ENCODE measurements at places on chromosomes 7 and 10.

- H3K27ac ChIP-seq, result no peak overlapping the region
- no peaks in the 10 kb centered on the region for H3K36me3 ChIP-seq
- H3K27me3 ChIP-seq, result peaks cover 49% of the 10 kb centered on the region
- peak overlapping the region; percentile 65 for H3K4me3 ChIP-seq
- peak; percentile 19 for DNase-seq
Measured at GRCh38 chr7:20797462-20798080, 10.9 kb upstream of the SP8 start.

DNA sequence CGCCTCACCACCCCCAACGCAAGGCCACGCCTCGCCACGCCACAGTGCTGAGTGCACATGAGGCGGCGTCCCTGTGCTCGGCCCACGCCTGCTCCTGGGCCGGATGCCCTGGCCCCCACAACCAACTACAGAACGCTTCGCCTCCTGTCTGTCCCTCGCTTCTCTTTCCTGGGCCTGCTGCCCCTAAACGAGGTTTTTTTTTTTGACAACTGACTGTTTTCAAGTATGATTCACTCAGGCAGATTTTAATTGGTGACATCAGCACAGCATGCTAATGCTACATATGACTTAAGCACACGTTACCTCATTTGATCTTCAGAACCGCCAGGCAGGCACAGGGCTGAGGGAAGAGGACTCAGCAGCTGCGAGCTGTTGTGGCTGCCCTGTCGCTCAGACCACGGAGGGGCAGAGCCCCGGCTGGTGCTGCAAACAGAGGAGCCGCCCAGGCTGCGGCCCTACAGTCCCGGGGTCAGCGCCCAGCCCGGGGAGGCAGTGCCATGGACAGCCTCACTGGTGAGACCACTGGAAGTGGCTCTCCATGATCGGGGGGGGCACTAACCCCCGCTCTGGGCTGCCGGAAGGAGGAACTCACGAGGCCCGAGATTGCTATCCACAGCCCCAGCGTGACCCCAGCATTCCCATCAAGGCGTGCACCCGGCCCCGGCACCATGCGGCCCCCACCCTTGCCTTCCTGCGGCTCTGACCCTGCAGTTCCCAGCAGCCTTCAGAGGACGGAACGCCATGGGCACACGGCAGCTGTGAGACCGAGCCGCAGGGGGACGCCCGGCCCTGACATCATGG lies 212.8 kb downstream of the MAD1L1 start:
- H3K27ac ChIP-seq, result no peak overlapping the region
- DNase-seq, result peak; percentile 52
- H3K36me3 ChIP-seq, result no peaks in the 10 kb centered on the region

DNA sequence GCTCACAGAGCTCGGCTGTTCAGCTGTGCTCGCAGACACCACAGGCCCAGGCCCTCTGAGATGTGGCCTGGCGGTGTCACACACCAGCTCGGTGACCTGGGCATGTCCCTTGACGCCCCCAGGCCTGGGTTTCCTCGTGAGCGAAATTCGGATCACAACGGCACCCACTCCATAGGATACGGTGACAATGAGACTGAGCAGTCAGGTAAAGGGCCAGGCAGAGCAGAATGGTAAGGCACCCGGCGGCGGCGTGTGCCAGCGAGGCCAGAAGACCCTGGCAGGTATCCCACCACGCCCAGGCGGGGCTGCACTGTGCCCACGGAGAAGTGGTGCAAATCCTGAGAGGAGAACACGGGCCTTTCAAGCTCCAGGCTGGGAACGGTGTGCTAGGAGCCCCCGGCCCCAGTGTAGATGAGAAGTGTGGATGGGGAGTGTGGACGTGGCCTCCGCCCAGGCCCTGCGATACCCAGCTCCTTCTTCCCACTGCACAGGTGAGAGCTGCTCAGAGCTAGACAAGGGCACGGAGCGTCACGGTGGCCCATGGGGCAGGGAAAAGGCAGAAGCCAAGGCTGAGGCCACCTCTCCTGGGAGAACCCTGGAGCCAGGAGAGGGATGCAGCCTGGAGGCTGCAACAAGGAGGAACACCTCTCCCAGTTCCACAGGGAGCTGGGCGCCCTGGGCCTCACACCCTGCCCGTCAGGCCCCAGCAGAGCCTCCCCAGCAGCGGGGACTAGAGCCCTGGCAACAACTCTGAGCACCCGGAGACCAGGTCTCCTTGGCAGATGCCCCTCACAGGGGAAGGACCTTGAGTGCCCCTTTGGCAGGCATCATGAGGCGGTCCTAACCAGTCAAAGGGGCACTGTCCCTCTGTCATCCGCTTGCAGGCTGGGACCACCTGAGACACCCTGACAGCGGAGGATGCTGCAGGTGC lies 219.1 kb downstream of the MAD1L1 start:
- H3K4me3 ChIP-seq, result no peak overlapping the region
- DNase-seq, result no peak

DNA sequence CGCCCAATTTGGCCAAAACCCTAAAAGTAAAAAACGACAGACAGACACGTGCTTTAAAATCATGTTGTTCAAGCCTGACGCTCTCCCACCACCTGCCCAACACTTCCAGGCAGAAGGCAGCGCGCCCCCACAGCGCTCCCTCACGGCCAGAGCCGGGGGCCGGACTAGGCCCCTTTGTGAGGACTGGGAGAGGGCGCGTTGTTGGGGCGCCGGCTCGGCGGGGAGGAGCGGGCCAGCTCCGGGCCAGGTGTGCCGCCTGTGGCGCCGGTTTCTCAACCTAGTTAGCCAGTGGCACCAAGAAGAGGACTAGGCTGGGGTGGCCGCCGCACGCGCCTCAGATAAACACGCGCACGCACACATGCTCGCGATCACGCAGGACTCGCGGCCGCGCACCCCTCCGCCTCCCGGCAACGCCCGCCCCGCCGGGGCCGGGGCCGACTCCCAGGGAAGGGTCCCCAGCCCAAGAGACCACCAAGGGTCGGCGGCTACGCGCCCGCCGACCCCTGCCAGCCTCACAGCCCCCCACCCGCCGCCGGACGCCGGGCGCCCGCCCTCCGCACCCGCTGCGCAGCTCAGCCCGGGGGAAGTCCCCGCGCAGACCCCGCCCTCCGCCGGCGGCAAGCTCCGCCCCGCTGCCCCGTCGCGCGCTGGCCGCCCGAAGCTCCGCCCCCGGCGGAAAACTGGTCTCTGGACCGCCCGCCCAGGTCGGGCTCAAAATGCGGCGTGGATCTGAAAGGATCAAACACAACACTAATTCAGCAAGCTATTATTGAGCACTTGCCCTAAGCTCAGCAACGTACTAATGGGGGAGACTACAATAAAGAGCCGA lies at the start of gene IMMP2L:
TSS of gene IMMP2L (minus strand) at position 589 of the 829 bp plus-strand sequence.
- peak within 1 kb of the TSS; percentile 86 for H3K4me3 ChIP-seq
- no peaks in the 10 kb centered on the region for H3K27me3 ChIP-seq
- DNase-seq, result peak; percentile 97

DNA sequence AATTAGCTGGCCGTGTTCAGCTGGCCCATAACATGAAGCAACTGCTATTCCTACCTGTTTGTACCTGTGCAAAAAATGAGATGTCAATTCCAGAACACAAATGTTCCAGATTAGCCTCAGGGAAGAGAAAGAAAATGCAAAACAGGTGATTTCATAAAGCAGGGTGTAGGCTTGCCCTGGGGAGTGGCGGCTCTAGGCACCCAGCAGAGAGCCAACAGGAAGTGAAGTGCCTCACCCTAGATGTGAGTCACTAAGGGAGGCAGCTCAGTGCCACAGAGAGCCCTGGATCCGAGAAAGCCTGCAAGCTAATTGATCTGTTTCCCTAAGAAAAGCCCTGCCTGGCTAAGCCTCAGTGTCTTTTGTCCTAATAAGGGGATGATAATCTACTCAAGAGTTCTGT lies 240.0 kb downstream of the ARHGAP21 start:
- peaks cover 18% of the 10 kb centered on the region for H3K36me3 ChIP-seq
- H3K4me1 ChIP-seq, result peaks cover 8% of the 10 kb centered on the region
- DNase-seq, result peak; percentile 91

GRCh38 chr10:28668363-28669226 lies 8.7 kb upstream of the BAMBI start:
- H3K4me1 ChIP-seq, result peaks cover 13% of the 10 kb centered on the region
- peak overlapping the region; percentile 87 for H3K27ac ChIP-seq
- DNase-seq, result peak; percentile 45
- no peaks in the 10 kb centered on the region for H3K36me3 ChIP-seq
- peak overlapping the region; percentile 11 for H3K4me3 ChIP-seq

GRCh38 chr7:24739306-24739705 lies 18.0 kb downstream of the GSDME start:
- no peak overlapping the region for H3K27ac ChIP-seq
- H3K27me3 ChIP-seq, result no peaks in the 10 kb centered on the region
- DNase-seq, result no peak
- H3K4me3 ChIP-seq, result no peak overlapping the region

DNA sequence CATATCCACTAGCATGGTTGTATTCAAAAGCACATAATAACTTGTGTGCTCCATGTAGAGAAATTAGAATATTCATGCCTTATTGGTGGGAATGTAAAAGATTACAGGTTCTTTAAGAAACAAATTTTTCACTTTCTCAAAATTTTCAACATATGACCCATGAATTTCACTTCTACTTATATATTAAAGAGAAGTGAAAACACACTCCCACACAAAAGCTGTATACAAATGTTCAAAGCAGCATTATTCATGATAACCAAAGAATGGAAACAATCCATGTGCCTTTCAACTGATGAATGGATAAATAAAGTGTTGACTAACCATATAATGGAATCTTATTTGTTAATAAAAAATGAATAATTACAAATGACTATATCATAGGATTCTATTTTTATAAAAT lies 694.5 kb upstream of the PCDH15 start:
- H3K27ac ChIP-seq, result no peak overlapping the region
- no peaks in the 10 kb centered on the region for H3K36me3 ChIP-seq
- H3K4me1 ChIP-seq, result no peaks in the 10 kb centered on the region
- H3K4me3 ChIP-seq, result no peak overlapping the region

DNA sequence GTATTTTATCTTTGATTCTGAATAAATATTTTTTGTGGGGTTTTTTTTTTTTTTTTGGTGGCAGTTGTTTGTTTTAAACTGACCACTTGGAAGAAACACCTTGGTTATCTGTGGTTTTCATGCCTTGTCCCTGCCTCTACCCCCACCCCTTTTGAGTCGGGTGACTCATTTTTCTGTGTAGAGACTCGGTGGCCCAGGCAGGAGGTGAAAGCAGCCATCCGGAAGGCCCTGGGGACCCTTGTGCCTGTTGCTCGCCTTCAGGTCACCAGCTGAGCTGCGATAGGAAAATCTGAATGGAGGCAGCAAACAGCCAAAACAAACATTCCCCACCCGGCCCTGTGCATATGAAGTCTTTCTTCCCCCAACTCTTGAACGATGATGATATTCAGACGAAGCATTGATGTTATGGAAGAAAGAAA lies 22.8 kb downstream of the CYP17A1 start:
- H3K4me1 ChIP-seq, result peaks cover 31% of the 10 kb centered on the region
- no peak for DNase-seq
- H3K4me3 ChIP-seq, result no peak overlapping the region
- H3K36me3 ChIP-seq, result peaks cover 52% of the 10 kb centered on the region
- H3K27me3 ChIP-seq, result no peaks in the 10 kb centered on the region
